ENCODE measurements at places on chromosomes 16 and 17. TPM values are rescaled to one million over a fixed set of nuclear protein-coding genes. Genes with fewer than 3 reads are reported as not detected.

DNA sequence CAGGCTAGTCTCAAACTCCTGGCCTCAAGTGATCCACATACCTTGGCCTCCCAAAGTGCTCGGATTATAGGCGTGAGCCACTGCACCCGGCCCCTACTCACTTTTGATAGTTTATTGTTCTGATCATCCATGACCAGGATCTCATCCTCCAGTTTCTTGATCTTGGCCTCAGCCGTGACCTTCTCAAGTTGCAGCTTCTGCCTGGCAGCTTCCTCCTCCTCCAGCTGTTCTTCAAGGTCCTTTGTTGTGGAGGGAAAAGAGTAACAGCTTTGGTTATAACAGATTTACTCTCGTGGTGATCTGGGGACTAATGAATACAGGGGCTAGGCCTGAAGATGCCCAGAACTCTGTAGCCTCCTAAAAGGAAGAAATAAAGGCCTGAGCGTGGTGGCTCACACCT lies 89.9 kb downstream of the NDE1 start:
- no peak overlapping the region for H3K4me3 ChIP-seq
- H3K4me1 ChIP-seq, result no peaks in the 10 kb centered on the region
- no peaks in the 10 kb centered on the region for H3K27me3 ChIP-seq

DNA sequence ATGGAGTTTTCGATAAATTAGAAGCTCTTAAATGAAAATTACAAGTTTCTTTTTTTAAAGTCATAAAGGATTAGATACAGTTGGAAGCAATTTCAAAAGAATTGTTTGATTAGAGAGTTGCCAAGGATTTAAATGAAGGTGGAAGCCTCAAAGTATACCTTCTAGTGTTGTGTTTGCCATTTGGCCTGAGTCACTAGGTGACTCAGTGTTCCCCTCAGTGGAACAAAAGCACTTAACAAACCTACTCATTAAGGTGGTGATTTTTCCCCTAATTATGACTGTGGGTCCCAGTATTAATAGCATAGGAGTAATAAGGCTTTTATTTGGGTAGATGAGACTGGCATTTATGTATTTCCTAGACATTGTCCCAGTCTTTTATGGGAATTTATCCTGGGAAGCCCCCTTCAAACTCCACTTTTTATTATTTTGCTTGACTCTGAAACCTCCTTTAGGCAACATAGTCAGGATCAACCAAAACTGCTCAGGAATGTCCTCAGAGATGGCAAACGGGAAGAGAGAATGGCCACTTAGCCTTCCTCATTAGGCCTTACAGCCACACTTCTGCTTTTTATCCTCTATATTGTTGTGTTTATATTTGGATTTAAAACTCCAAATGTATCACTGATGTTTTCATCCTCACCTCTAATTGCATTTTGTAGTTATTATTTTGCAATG lies 161.0 kb downstream of the FTO start:
- H3K36me3 ChIP-seq, result peaks cover 36% of the 10 kb centered on the region
- DNase-seq, result peak; percentile 33
- peak overlapping the region; percentile 52 for H3K27ac ChIP-seq
- peaks cover 14% of the 10 kb centered on the region for H3K4me1 ChIP-seq

DNA sequence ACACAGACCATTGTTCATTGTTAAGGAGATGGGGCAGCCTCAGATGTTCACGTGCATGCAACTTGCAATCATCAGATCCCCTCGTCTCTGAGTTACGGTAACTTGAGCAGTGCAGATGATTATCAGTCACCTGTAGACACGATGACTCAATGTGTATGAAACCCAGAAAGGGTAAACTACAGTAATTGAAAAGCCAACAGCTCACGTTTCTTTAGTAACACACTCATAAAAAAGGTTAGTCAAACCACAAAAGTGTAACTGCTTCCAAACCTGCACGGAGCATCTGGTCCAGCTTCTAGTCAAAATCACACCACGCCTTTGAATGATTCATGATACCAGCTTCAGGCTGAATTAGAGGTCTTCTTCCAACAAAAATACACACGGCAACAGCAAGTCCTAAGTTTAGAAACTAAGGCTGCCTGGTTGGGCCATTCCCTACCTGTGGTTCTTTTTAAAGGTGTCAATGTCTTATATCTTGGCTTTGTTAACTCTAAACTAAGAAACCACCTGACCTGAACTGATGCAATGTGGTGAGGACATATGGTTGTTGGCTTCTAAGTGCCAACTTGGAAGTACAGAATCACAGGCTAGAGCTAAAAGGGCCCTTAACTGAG lies 32.3 kb downstream of the GRB7 start:
- H3K4me3 ChIP-seq, result no peak overlapping the region
- peaks cover 96% of the 10 kb centered on the region for H3K4me1 ChIP-seq
- H3K27ac ChIP-seq, result peak overlapping the region; percentile 85
- DNase-seq, result peak; percentile 82

- no peak overlapping the region for H3K27ac ChIP-seq
- peaks cover 11% of the 10 kb centered on the region for H3K4me1 ChIP-seq
- H3K27me3 ChIP-seq, result no peaks in the 10 kb centered on the region
- no peak overlapping the region for H3K4me3 ChIP-seq
- H3K36me3 ChIP-seq, result peaks cover 9% of the 10 kb centered on the region
Observed at GRCh38 chr17:2146132-2146871, 91.4 kb downstream of the HIC1 start.

DNA sequence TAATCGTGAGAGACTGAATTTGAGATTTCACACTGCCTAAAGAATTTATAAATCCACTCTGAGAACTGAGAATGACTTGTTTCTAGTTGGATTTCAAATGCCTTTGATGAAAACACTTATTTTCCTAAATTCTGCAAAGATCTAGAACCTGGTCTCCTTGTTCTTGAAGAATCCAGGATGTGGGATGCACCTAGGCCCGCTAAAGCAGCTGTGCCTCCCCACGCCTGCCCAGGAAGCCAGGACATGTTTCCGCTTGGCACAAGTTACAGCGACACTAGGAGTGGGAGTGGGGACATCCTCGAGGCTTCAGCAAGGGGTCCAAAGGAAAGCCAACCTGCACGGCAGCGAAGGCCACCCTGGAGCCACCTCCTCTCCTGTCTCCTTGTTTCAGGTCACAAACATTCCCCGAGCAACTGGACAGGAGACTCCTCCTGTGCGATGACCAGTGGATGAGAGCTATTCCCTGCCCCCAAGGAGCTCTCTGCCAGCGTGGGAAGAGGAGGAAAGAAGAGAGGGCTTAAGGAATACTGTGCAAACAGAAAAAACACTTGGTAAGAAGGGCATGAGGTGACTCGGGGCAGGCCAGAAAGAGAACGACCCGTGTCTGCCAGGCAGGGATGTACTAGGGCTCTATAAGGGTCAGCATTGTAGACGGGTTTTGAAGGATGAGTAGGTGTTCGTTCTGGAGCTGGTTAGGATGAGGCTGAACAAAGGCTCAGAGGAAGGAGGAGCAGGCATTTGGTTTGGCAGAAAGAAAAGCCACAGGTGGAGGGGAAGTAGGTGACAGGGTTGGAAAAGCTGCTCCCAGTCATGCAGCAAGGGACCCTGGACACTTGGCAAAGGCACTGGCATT lies 11.1 kb downstream of the VAC14 start:
- peaks cover 5% of the 10 kb centered on the region for H3K36me3 ChIP-seq
- no peaks in the 10 kb centered on the region for H3K27me3 ChIP-seq
- no peak overlapping the region for H3K4me3 ChIP-seq
- no peak overlapping the region for H3K27ac ChIP-seq
- no peak for DNase-seq

GRCh38 chr16:51225878-51226277 lies 74.8 kb upstream of the SALL1 start:
- no peak overlapping the region for H3K4me3 ChIP-seq
- no peaks in the 10 kb centered on the region for H3K4me1 ChIP-seq
- no peaks in the 10 kb centered on the region for H3K27me3 ChIP-seq
- H3K27ac ChIP-seq, result no peak overlapping the region
- no peaks in the 10 kb centered on the region for H3K36me3 ChIP-seq
- no peak for DNase-seq

DNA sequence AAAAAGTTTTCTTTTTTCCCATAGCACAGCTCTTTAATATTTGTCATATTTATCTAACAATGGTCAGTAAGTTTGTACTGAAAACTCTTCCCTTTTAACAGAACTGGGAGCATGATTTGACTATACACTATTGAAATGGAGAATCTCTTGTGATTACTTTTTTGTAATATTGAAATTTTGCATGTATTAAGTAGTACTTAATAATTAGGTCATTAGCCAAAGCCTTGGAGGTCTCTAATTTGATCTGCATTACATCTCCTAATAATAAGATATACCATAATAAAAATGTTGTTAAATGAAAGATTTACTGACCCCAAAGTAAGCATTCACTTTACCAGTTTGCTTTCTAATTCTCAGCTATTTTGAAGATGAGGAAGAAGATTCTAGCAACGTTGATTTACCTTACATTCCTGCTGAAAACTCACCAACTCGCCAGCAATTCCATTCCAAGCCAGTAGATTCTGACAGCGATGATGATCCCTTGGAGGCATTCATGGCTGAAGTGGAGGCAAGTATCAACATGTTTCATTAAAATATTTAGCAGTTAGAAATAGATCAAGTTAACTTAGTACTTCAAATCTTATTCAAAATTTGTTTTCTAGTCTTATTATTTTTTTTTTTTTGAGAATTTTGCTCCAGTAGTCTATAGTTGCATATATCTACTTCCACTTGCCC lies 18.2 kb downstream of the DDX42 start:
- peaks cover 42% of the 10 kb centered on the region for H3K36me3 ChIP-seq
- H3K4me1 ChIP-seq, result no peaks in the 10 kb centered on the region
- H3K4me3 ChIP-seq, result no peak overlapping the region
- no peak overlapping the region for H3K27ac ChIP-seq

DNA sequence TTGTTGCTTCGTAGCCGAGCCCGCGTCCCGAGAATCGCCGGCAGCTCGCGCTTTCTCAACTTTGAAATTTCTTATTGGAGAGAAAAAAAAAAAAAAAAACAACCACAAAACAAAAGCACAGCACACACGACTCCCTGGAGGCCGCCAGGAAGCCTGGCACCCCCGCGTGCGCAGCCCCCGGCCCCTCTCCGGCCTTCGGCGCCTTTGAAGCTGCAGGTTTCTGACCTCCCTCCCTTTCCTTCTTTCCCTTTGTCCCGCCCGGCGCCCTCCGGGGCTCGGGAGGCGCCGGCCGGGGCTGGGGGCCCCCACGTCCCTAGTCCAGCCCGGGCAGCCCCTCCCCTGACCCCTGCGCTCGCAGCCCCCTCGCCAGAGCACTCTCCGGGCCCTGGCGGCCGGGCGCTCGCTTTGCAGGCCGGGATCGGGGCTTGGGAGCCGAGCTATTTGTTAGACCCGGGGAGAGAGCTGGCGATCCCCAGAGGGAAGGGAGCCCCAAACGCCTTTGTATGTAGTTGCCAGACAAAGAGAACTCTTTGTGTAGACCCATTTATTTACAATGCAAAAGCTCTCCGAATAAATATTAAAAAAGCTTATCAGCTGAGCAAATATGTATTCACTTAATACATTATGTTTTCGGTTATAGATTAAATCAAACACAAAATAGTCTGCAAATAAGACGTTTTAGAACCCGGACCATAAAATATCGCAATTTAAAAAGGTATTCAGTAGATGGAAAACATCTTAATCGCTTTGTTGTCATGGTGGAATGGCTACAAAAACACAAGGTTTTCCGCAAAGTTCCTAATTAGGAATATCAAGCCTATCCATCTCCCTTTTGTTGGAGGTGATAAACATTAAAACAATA lies 2.3 kb downstream of the BAHCC1 start:
- peaks cover 2% of the 10 kb centered on the region for H3K36me3 ChIP-seq
- H3K27ac ChIP-seq, result peak overlapping the region; percentile 21
- H3K4me3 ChIP-seq, result peak overlapping the region; percentile 31
- peaks cover 27% of the 10 kb centered on the region for H3K4me1 ChIP-seq

DNA sequence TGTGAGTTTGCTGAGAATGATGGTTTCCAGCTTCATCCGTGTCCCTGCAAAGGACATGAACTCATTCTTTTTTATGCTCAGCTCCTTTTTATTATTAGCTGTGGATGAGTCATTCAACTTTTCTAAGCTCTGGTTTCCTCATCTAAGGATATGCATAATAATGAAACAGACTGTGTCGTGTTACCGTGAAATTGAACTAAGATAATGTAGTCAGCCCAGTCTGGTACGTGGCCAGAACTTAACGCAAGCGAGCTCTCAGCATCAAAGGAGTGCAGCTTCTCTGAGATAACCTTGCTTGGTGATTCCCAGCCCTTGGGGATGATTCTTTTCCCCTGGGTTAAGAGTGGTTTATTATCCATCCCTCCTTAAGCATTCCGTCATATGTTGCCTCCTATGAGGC lies 454.3 kb upstream of the EEF2KMT start:
- DNase-seq, result no peak
- no peak overlapping the region for H3K4me3 ChIP-seq
- no peaks in the 10 kb centered on the region for H3K4me1 ChIP-seq
- no peaks in the 10 kb centered on the region for H3K36me3 ChIP-seq

DNA sequence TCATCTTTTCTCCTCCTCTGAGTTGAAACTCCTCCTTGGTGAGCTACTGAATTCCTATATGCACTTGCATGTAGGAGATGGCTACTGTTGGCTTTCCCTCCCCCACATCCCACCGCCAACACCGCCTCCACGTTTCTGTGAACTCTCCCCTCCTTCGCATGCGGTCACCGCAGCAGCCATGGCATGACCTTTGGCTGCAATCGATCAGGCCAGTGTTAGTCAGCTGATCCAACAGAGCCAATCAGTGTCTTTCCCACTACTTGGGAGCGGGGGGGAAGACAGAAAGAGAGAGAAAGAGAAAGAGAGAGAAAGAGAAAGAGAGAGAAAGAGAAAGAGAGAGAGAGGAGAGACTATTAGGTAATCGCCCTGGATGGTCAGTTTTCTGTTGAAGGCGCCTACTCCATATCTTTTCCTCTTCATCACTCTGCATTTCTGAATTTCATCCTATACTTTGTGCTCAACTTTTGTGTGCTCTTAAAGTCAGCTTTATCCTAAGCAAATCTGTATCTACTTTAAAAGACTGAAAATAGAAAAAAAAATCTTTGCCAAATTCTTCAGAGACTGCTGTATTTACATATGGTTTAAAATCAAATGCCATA lies 22.7 kb downstream of the ASGR1 start:
- H3K27ac ChIP-seq, result no peak overlapping the region
- peaks cover 10% of the 10 kb centered on the region for H3K27me3 ChIP-seq
- no peak overlapping the region for H3K4me3 ChIP-seq

GRCh38 chr17:77097631-77098180 lies 43.1 kb upstream of the SEC14L1 start:
- H3K27me3 ChIP-seq, result no peaks in the 10 kb centered on the region
- H3K36me3 ChIP-seq, result peaks cover 50% of the 10 kb centered on the region
- DNase-seq, result no peak
- peaks cover 26% of the 10 kb centered on the region for H3K4me1 ChIP-seq
- peak overlapping the region; percentile 20 for H3K27ac ChIP-seq
- H3K4me3 ChIP-seq, result no peak overlapping the region

Gene COPZ2
- 4.9 TPM for total RNA-seq

Gene COG4
- total RNA-seq, result 40.2 TPM

Gene NOL3
- total RNA-seq, result 14.8 TPM

Gene CES5A
- total RNA-seq, result not detected

Gene TNP2
- total RNA-seq, result not detected

Gene TERB1
- total RNA-seq, result not detected

Gene ACOX1
- 34.0 TPM for total RNA-seq

Gene NETO2
- total RNA-seq, result 9.2 TPM

Gene KRTAP9-8
- total RNA-seq, result not detected
